ENCODE measurements at places on chromosomes 3 and 15.

GRCh38 chr15:88518903-88519302, 27.6 kb downstream of the DET1 start:
- no peak for DNase-seq

DNA sequence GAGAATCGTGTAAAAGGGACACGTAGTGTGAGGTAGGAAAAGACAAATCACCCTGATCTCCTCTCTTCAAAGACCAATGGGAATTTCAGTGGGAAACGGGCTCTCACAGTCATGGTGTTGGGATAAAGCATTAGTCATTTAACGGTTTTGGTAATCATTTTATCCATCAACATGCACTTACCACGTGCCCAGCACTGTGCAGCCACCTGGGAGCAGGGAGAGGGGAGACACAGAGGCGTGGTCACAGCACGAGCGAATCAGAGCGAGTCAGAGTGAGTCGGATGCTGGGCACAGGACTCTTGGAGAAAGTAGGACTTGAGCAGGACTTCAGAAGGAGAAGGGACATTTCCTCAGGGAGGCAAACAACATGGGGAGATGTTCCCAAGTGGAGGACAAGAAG, 130.8 kb downstream of the MINAR1 start:
- DNase-seq = no peak

- DNase-seq = peak; percentile 74
These were observed 8.2 kb upstream of the SENP7 start for GRCh38 chr3:101521211-101521701.

GRCh38 chr15:57227899-57228298, 148.4 kb upstream of the CGNL1 start:
- DNase-seq = no peak

- DNase-seq = no peak
These were observed 2.2 kb downstream of the P2RY14 start for GRCh38 chr3:151276038-151276686.

DNA sequence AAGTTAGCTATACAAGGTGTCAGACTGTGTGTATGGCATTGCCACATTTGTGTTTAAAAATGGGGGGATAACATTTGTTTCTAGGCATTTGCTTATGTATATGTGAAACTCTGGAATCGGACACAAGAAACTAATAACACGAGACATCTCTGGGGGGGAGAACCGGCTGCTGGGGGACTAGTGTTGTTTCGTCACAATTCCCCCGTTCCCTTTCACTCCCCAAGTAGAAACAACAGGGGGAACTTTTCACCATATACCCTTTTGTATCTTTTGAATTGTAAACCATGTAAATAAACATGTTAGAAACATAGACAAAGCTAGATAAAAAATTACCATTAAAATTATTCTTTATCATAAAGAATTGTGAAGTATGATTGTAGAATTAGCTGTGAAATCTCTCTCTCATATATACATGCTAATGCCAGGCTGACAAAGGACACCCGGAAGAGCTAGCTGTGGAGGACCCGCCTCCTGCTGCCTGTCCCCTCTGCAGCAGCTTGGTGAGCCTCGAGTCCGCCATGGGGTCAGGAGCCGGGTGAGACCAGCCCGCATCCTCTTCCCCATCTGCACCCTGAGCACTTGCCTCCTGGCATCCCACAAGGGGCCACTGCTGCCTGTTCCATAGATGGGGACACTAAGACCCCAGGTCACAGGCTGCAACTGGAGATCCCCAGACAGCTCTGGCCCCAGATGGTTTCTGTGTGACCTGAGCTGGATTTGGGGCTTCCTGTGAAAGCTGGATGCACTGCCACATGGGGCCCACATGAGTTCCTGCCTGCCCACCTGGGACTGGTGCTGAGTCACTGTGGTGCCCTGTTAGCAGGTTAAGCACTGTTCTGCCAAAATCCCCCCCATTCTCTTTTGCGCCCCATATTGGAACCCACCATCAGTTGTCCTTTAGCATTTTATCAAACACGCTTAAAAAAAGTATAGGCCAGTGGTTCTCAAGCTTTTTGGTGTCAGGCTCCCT, 91.6 kb downstream of the IQSEC1 start:
- DNase-seq = no peak

- DNase-seq = no peak
These were observed 3.5 kb upstream of the ACAP2 start for GRCh38 chr3:195446359-195446758.

DNA sequence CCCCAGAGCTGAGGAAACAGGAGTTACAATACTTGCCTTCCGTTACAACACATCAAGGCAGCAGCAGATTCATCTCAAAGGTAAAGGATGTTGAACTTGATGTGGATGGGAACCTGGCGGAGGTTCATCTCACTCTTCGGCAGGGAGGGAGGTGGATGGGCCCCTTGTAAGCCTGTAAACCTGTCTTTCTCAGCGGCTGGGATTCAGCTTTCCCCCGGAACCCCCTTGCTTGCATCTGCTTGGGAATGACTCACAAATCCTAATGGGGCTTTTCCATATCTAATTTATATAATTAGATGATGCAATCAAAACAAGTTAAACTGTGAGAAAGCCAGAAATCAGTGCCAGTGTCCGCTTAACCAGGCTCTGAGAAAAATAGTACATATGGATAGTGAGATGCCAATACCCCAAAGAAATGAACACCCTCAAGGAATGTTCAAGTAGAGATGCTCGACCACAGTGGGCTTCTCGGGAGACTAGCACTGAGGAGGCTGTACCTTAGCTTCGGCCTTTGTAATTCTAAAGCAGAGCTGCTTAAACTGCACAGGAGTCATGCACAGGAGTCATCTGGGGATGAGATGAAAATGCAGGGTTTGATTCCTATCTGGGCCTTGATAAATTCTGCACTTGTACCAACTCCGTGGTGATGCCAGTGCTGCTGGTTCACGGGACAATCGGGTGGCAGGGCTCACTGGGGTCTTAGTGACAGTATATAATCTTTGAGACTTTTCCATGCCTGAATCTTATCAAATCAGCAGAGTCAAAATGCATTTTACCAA, 2.2 kb upstream of the FAM240A start:
- no peak for DNase-seq

DNA sequence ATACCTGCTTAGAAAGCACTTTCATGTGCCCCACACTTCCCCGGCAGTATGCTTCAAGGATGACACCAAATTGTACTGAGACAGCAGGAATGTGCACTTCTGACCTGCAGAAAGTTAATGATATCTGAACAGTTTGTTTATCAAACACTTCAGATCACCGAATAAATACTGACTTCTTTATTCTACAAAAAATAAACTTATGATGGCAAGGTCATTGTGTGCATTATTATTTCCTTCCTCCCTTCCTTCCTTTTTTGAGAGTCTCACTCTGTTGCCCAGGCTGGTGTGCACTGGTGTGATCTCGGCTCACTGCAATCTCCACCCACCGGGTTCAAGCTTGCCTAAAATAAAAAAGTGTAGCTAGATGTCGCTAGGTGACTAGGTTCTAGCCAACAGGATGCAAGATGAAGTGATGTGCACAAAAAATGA, 80.3 kb downstream of the FAIM start:
- no peak for DNase-seq

DNA sequence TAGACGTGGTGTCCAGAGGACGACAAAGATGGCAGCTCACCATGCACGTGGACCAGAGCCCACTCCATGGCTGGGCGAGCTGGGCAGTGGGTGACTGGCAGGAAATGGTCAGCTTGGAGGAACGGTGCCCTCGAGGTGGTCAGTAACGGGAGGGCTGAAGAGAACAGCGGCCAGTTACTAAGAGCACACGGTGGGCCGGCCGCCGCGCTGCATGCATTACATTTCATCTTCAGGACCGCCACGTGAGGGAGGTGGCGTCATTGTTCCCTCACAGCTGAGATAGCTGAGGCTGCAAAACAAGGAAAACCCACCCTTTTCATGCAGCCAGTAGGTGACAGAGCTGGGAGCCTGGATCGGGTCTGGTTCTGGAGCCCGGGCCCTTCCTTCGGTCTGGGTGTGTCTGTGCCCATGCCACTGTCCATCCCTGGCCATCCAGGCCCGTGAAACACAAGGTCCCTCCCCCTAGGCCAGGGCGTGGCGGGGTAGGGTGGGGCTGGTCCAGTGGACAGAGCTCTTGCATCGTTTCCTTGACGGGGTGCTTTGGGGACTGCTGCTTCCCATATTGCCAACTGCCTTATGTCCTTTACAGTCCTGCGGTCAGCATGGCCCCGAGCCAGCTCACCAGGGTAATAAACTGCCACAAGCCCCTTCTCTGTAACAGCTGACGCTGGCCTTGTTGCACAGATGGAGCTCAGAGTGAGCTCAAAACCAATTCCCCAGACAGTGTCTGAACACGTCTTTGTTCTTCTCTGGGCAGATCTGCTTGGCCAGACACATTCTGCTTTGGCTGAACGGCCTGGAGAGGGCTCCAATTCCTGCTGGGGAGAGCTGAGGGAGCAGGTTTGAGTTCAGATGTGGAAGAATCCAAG, 51.8 kb downstream of the RGMA start:
- DNase-seq = no peak

- no peak for DNase-seq
These were observed 35.2 kb downstream of the ZNF710 start for GRCh38 chr15:90036343-90036742.

- no peak for DNase-seq
These were observed 13.3 kb downstream of the NLGN1 start for GRCh38 chr3:173410849-173411248.

DNA sequence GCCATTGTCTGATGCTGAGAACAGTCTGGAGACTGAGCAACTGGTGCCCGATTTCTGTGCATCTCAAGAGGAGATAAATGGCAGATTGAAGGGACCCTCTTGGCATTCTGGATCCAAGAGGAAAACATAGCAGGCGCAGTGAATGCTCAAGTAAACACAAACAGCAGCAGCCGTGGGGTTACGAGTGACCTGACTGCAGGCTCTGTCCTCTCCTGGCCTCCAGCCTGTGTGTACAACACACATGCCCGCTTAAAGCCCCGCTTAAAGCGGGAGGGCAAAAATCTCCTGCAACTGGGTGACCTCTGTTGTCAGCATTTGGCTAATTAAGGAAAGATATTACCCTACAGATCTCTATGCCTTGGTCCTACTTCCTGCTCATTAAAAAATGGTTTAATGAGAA, 120.5 kb downstream of the GREM1 start:
- DNase-seq = no peak

DNA sequence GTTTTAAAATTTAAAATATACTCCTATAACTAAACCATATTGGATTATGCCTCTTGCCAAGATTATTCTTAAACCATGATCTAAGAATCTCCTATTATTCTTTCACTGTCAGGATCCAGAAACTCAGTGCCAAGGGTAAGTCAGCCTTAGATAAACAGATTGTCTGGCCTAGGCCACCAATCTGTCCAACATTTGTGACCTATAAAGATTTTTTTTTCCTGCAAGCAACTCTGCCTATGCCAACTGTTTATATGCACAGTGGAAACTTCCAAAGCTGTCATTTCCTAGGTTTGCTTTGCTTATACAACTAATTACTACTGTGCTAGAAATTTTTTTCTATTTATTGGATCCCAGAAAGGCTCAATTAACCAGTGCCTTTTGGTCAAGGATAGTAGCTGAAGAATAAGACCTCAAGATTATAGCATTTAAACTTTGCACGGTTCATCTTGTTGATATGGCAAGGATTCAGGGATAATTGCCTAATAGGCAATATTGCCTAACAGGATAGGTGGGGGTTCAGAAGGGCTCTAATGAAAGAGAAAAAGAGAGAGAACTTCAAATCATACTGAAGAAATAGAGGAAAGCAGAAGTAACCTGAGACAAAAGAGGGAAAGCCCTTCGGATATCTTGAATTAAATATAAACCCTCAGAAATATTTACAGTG, 22.8 kb downstream of the GAP43 start:
- DNase-seq = no peak

- DNase-seq = no peak
These were observed 203.2 kb downstream of the FAM43A start for GRCh38 chr3:194888916-194889315.

GRCh38 chr3:30285188-30286006, 321.0 kb upstream of the TGFBR2 start:
- DNase-seq = no peak

GRCh38 chr15:60020736-60021135, 16.6 kb downstream of the FOXB1 start:
- no peak for DNase-seq

DNA sequence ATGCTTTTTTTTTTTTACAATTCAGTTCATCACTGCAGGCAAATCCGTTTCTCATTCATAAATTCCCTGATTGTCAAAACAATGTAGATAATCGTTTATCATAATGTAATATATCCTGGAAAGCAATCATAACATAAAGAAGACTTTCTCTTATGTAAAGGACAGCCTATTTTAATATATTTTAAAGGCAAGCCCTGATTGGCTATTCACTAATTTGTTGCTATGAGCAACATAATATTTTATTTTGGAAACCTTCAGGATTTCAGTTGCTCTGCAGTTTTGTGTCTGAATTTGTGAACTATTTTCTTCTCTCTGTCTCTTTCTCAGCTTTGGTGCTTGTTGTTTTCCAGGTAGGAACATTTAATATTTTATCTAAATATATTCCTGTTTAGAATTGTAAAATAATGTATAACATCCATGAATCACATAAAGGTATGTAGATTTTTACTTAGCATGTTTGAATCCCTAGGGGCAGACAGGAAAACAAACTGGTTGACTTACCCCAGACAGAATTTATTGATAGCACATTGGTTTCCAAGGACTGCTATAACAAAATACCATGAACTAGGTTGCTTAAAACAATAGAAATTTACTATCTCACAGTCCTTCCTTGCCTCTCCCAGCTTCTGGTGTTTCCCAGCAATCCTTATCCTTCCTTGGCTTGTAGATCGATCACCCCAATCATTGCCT, 253.5 kb downstream of the CDIN1 start:
- no peak for DNase-seq

GRCh38 chr15:100105101-100105500, 236.7 kb downstream of the ADAMTS17 start:
- DNase-seq = no peak

GRCh38 chr15:50718700-50719125, 32.1 kb upstream of the TRPM7 start:
- no peak for DNase-seq

DNA sequence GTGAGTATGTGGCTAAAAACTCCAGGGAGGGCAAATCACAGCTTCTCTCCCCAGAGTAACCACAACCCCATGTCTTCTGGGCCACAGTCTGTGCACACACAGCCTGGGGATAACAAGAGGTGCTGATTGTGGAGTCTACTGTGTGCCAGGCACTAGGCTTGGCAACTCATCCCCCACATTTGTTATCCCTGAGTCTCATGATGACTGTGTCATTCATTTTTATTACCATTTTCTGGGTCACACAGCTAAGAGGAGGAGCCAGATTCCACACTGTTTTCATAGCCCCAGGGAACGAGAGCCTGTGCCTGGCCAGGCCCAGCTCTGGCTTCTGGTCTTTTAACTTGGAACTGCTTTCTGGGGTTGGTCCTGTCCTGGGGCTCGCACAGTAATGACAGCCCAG, 34.5 kb downstream of the ESYT3 start:
- no peak for DNase-seq

DNA sequence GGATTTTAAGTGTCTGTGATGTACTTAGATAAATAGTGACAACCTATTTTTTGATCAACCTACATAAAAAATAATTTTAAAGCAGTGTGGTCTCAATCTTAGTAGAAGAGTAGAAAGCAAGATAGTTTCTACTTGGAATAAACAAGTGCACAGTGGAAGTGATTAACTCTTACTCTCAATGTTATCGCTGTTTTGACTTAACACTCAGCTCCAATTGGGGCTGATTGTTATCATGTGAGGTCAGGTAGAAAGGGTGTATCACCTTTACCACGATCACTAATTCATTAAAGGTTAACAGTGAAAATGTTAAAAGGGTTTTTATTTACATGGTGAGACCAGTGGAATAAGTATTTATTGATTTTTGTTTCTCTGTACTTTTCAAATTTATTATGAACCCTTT, 22.4 kb upstream of the APH1B start:
- no peak for DNase-seq
